Gastroesophageal sphincter (tissue), 4 donors: ENCODE measurements at places on chromosomes 3 and 15.

GRCh38 chr3:49641921-49642707 is 32.0 kb upstream of the APEH start:
- ATAC-seq: no peak

- no peak for ATAC-seq
Measured at GRCh38 chr3:150346981-150347863, 60.9 kb upstream of the TSC22D2 start.

DNA sequence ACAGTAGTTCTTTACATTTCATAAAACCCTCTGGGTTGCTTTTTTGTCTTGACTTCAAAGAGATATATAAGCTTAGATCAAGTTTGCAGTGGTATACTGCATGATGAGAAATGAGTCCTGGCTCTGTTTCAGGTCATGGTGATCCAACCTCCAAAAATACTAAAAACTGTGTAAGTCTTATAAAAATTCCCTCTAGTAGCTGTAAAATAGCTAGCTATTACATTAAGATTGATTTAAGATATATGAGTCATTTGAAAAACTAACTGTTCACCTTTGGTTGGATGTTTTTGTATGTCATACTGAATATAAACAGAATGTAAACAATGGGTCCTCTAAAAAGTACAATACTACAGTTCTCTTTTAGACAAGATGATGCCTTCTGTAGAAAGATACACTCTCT is 879.2 kb downstream of the ROBO1 start:
- ATAC-seq: no peak

GRCh38 chr3:159829539-159830227 is 159.0 kb upstream of the IL12A start:
- ATAC-seq: peak; percentile 30

DNA sequence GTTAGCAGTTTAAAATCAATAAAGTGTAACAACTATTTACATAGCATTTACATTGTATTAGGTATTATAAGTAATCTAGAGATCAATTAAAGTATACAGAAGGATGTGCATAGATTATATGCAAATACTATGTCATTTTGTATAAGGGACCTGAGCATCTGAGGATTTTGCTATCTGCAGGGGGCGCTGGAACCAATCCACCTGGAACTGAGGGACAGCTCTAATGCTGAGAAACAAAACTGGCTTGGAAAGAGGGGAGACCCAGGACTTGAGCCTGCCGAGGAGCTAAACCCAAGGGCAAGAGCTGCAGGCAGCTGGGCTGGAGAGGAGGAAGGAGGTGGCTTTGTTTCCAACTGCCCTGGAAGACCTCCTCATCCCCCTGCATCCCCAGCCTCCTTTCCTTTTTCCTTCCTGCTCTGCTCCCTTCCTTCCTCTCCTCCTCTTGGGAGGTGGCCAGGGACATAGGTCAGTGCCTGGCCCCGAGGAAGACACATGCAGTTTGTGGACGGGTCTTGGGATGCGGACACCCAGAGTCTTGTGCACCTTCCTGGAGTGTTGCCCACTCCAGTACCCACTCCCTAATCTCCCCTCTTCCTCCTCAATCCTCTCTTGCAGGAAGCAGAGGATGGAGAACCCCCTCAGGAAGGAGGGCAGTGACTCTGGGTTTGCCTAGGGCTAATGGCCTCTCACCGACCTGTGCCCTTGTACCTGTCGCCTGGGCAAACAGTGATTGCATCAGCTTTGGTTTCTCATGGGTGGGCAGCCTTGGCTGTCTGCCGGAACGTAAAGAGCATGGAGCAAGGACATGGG is 825 bp upstream of the RTP3 start:
- no peak for ATAC-seq

GRCh38 chr3:73245459-73245858 is 184.0 kb downstream of the EBLN2 start:
- no peak for ATAC-seq

DNA sequence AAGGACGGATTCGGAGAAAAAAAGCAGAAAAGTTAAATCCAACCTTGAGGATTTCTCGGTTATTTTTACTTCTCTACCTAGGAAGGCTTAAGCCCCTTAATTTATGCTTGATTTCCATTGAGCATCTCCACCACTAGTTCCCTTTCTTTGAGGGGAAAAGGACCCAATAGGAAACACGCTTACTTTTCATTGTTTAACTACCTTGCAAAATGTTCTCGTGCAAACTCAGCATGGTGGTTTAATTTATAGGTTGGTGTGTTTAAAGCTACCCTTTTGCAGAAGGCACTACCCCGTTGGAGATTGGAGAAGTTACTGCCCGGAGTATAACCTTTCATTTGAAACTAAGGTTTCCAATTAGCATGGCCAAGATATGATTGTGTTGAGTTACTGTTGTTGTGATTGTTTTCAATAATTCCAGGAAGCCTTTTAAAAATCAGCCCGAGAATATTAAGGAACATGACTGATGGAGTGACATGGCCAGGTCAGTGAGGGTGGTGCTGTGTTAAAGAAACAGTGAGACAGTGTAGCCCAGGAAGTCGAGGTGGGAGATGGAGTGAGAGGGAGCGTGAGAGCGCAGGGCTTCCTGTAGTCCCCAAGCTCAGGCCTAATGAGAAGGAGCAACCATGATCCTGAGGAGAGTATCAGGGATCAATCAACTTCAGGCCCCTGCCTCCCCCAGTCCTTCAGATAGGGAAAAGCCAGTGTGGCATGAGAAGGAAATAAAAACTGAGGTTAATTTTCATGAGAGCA is 76.6 kb downstream of the AQP9 start:
- no peak for ATAC-seq

DNA sequence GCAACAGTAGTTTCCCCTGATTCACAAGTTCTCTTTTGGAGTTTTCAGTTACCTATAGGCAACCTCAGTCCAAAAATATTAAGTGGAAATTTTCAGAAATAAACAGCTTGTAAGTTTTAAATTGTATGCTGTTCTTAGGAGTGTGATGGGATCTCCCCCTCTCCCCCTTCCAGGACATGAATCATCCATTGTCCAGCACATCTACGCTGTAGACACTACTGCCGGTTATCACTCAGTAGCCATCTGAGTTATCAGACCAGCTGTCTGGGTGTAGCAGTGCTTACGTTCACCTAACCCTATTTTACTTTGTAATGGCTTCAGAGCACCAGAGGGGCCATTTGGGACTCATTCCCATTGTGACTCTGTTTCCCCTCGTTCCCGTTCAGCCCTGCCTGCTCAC is 96.7 kb upstream of the PLXNA1 start:
- no peak for ATAC-seq

- ATAC-seq: no peak
Measured at GRCh38 chr3:45947361-45947760, 4.1 kb downstream of the CXCR6 start.

GRCh38 chr3:171776839-171777583 is 33.3 kb downstream of the PLD1 start:
- ATAC-seq: no peak

DNA sequence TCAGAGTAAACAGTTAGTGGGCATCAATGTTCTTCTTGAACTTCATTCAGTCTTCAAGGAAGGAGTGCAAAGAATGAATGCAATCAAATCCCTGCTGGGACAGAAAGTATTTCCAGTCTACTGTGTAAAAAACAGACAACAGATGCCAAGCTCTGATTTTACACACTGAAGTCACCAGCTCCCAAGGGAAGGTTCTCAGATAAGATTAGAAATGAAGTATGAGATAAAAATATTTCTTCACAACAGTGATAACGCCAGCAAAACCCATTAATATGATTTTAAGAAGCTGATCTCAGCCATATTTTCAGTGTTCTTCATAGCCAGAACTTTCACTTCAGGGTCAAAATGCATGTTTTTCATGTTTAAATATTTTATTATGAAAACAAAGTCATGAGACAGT is 265.6 kb downstream of the CTNNB1 start:
- no peak for ATAC-seq

- peak; percentile 26 for ATAC-seq
Measured at GRCh38 chr3:23728601-23729117, 77.1 kb upstream of the UBE2E1 start.

- no peak for ATAC-seq
Measured at GRCh38 chr3:119352034-119352609, 57.9 kb downstream of the ARHGAP31 start.

DNA sequence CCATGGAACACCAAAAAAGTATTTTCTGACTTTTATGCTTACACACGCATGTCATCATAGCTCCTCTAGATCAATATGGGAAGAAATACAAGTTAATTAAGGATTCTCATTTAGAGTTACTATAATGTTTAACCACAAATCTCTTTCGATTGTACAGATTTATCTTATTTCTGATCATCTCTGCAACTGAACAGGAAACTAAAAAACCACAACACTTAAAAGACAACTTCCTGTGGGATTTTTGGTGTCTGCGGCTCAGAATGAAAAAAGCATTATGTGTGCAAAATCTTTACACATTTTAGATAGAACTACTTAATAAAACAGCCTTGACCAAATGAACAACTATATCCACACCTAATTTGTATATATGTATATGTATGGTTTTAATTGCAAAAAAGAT is 3.0 kb upstream of the TJP1 start:
- ATAC-seq: no peak

GRCh38 chr15:28273873-28274610 is 47.9 kb downstream of the HERC2 start:
- ATAC-seq: no peak

DNA sequence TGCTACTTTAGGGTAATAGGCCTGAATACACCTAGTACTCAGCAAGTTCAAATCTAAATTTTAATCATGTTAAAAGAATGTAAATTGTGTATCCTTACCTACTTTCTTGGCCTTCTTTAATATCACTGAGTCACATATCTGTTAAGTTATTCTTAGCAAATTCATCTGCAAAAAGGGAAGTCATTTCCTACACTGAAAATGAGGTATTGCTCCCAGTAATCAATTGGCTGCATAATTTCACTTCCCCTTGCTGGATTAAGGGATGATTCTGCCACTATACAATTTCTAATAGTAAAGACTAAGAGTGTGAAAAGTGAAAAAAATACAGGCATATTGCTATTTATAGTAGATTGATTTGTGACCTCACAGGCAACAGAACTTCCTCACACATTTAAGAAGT is 47.8 kb downstream of the CCDC54 start:
- no peak for ATAC-seq

DNA sequence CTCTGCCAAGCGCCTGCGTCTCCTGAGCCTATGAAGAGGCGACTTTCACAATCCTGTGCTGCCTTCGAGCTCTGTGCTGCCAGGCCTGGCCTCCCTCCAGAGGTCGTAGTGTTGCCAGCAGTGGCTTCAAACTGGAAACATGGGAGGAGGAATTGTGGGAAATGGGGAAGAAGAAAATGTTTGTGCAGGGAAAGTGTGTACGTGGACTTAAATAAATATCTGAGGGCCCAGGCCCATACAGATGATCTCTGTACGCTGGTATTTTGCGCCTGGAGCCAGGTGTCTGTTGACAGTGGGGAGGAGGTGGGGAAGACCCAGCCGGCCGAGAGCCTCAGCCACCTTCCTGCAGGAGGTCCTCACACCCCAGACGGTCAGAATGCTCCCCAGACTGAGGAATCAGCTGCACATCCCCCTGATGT is 44.6 kb downstream of the ZBTB38 start:
- ATAC-seq: peak; percentile 93

DNA sequence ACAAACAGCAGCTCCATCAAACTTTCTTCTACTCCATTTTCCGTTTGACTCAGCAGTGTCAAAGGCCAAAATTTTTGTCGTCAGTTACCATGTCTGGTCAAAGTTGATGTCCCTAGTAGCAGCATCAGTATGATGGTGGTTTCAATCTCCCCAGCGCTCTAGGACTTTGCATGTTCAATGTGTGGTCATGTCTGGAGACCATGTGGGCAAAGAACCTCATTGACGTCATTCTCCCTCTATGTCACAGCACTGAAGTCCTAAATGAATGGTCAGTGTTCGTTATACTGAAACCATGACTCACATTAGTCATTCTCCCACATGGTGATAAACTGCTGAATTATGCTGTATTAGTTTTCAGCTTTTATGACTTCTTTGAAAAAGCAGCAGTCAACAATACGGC is 23.2 kb downstream of the SHC4 start:
- ATAC-seq: no peak

GRCh38 chr15:38740206-38740605 is 175.6 kb upstream of the RASGRP1 start:
- ATAC-seq: no peak

- no peak for ATAC-seq
Measured at GRCh38 chr15:67124911-67125588, 59.6 kb downstream of the SMAD3 start.

DNA sequence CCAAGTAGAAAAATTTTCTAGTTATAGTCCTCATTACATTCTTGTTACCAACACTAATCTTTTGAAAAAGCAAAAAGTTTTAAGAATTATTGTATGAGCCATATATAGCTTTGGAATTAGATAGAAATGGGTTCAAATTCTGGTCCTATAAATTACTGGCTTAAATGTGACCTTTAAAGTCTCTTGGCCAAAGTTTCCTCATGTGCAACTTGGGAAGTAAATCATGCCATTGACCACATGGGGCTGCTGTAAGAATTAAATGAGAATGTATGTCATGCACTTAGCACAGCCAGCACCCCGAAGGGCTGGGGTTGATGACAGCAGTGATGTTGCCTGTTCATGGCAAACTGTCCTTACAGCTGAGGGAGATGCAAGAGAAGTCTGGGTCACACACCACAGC is 108.3 kb downstream of the TOP2B start:
- ATAC-seq: no peak

GRCh38 chr3:177476495-177476894 is 279.2 kb upstream of the TBL1XR1 start:
- ATAC-seq: no peak

- ATAC-seq: no peak
Measured at GRCh38 chr3:185164428-185165217, 11.8 kb upstream of the C3orf70 start.

- no peak for ATAC-seq
Measured at GRCh38 chr3:130729154-130729553, 17.5 kb downstream of the PIK3R4 start.

DNA sequence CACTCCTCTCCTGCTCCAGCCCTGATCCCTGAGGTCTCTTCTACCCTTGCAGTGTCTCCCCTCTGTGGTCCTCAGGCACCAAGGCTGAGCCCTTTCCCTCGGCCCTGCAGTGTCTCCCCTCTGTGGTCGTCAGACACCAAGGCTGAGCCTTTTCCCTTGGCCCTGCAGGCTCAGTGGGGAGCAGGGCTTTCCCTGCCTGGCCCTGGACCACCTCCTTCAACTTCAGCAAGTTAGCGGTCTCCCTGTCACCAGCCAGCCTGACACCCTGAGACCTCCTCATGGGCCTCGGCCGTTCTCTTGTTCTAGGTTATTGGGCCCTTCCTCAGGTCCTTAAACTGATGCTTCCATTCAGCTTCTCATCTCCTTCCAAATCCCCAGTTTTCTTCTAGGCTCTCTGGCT is 4.3 kb downstream of the NRROS start:
- no peak for ATAC-seq

DNA sequence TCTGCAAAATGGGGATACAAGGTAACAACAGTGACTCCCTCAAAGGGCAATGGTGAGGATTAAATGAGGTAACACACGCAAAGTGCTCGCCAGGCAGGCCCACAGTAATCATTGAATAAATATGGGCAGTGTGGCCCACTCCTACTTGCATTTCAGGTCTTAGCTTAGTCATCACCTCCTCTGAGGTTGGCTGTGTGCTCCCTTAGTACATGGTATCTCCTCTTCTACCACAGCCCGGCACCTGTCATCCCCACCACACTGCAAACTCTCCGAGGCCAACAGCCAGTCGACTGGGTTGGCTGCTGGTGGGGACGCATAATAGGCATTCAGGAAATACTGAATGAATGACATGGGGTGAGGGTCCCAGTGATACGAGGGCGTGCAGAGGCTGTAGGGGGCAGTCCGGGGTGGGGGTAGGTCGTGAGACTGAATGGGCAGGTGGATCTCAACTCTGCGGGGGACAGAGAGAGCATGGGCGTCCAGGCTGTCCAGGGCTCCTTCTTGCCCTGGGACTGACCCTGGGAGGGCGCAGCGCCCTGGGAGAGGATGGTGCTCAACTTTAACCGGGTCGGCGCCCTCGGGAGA is 375 bp upstream of the MYZAP start:
- ATAC-seq: no peak
